ENCODE measurements at places on chromosomes 16 and 17. TPM values are rescaled to one million over a fixed set of nuclear protein-coding genes. Genes with fewer than 3 reads are reported as not detected.

Gene ITGAX
- total RNA-seq, result 1.3 TPM

Gene LITAFD
- not detected for total RNA-seq

Gene HP
- not detected for total RNA-seq

Gene SOX15
- total RNA-seq, result 0.36 TPM

Gene TBX6
- total RNA-seq, result 0.20 TPM

Gene FAM20A
- not detected for total RNA-seq

Gene ETV4
- total RNA-seq, result 50.1 TPM

Gene SLFN11
- total RNA-seq, result 5.7 TPM

Gene KRT23
- total RNA-seq, result not detected

Gene KRT15
- total RNA-seq, result 5.0 TPM

Gene HS3ST3A1
- 0.34 TPM for total RNA-seq

Gene CCL13
- total RNA-seq, result not detected

Gene CCL8
- not detected for total RNA-seq

Gene CPHXL2
- total RNA-seq, result not detected

Gene SDR42E1
- total RNA-seq, result 1.2 TPM

Gene EZH1
- total RNA-seq, result 11.1 TPM

Gene CACNG4
- total RNA-seq, result 9.2 TPM

Gene CCL1
- not detected for total RNA-seq

Gene FN3K
- 6.6 TPM for total RNA-seq

Gene C16orf89
- not detected for total RNA-seq

Gene DOC2B
- total RNA-seq, result 0.54 TPM

Data from A549 treated with DMSO at 1 μM for 4 hours (cell line).